ENCODE measurements at places on chromosomes 5 and 9.

DNA sequence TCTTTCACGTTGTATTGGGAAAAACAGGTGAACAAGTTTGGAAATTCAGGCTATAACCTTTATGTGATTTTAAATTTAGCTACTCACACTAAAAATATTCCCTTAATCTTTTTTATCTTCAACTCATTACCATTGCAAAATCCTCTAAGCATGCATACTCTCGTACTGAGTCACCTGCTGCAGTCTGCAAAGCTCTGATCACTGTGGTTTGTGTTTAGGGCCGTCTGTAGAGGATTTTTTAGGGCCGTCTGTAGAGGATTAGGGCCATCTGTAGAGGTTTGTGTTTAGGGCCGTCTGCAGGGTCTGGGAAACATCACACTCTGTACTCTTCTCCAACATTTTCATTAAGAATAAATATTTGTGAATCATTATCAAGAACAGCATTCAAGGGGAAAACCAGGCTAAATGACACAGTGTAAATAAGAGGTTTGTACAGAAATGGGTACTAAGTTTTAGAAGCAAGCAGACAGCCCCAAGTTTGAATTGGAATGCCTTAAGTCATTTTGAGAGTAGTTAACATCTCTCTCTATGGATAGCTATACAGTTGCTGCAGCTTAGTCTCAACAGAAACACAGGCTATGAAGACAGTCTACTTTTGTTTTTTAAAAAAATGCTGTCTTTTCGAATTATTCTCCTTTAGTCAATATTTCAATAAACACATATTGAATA is 155.0 kb upstream of the TSLP start:
- DNase-seq, result no peak

DNA sequence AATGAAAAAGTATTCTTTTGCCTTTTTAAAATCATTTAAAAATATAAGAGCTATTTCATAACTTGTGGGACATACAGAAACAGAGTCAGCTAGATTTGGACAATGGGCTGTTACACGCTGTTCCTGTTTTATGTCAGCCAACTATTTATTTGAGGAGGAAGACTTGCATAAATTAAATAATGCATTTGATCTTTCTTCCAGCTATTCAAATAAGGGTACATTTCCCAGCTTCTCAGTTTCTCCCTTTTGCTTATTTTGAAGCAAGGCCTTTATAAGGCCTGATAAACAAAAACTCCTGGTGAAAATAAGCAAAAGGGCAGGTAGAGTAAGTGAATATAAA is 6.5 kb downstream of the STOM start:
- DNase-seq, result no peak

- no peak for DNase-seq
Observed at GRCh38 chr5:159021901-159022556, 77.7 kb downstream of the EBF1 start.

DNA sequence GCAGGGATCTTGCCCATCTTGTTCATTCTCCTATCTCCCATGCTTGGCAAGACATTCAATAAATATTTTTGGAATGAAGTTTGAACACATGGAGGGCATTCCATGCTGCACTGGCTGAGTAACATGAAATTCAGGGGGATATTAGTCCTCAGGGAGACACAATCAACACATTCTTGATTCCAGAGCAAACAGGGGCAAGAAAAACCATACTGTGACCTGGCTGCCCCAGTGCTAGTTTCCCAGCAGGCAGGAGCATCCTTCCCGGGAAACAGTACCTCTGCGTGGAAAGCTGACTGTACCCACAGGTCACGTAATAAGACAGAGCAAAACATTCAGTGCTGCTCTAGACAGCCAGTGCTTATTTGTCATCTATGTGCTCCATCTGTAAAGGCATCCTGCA is 66.3 kb upstream of the SPOCK1 start:
- DNase-seq, result no peak

DNA sequence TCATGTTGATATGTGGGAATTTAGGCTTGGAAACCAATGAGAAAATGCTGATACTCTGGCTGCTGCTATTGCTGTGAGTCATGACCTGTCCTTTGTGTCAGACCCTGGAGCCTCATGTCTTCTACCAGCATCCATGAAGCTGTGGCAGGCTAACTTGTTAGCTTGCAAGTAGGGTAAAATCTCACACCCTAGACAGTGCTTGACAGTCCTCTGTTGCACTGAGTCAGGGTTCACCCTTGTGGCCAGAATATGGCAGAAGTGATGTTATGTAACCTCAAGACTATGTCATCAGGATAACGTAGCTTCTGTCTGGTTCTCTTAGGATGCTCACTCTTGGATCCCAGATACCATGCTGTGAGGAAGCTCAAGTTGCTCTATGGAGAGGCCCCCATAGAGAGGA is 110.8 kb downstream of the LHX2 start:
- DNase-seq, result no peak

DNA sequence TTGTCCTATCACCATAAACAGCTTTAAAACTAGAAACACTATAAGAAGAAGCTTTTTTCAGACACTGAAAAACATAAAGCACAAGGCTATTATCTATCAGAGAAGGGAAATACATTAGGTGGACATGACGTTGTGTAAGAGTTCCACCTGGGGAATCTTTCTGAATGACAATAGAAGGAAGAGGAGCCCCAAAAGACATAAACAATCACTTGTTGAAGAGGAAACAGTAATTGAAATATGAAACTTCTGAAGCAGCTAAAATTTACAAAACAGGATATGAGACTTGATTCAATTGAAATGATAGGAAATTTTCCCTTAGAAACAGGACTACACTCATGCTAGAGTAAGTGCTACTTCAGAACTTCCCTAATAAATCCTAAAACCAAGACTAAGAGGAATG is 933.6 kb downstream of the EFNA5 start:
- DNase-seq, result no peak

- no peak for DNase-seq
Observed at GRCh38 chr5:150603491-150603890, 37.0 kb upstream of the SYNPO start.

- no peak for DNase-seq
Observed at GRCh38 chr5:172881691-172882370, 47.8 kb downstream of the ERGIC1 start.

DNA sequence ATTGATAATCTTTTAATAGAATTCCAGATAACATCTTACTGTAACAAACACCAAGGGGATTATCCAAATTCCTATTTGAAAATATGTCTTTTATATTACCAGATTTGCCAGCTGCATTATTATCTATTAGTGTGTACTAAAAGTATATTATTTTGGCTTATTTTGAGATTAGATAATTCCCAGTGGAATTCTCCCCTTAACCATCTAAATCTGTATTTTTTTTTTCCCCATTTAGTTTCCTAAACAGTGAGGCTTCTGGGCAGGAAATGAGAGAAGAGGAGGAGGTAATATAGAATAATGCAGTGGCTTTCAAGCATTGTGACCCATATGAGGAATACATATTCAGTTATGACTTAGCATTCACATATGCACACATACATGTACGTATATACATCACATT is 53.5 kb upstream of the ABL1 start:
- DNase-seq, result no peak

GRCh38 chr9:23587433-23587832 is 238.6 kb downstream of the ELAVL2 start:
- no peak for DNase-seq

DNA sequence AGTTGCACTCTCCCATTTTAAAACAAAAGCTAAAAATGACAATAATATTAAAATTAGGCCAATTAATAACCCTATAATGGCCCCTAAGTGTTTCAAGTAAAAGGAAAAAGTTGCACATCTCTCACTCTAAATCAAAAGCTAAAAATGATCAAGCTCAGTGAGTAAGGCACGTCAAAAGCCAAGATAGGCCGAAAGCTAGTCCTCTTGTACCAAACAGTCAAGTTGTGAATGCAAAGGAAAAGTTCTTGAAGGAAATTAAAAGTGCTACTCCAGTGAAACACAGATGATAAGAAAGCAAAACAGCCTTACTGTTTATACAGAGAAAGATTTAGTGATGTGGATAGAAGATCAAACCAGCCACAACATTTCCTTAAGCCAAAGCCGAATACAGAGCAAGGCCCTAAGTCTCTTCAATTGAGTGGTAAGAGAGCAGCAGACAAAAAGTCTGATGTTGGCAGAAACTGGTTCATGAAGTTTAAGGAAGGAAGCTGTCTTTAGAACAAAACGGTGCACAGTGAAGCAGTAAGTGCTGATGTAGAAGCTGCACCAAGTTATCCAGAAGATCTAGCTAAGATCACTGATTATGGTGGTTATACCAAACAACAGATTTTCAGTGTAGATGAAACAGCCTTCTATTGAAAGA is 144.1 kb upstream of the ACOT12 start:
- no peak for DNase-seq

DNA sequence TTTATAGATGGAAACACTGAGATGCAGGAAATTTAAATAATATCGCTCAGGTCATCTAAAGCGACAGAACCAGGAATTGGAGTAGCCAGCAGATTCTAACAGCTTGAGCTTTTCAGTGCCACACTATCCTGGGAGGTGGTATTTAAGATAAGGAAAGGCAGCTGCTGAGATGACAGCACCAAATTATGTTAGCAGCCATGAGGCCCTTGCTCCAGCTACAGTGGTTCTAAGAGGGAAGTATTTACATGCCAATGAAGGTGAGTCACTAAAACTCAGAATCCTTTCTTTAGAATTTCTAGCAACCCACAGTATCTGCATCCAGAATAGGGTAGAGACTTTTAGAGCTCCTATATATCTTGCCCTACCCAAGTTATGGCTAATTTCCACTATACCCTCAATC is 127.0 kb upstream of the VLDLR start:
- no peak for DNase-seq

- DNase-seq, result no peak
Observed at GRCh38 chr5:151469992-151470391, 22.6 kb downstream of the SLC36A1 start.

- DNase-seq, result no peak
Observed at GRCh38 chr9:123772967-123773366, 157.0 kb downstream of the DENND1A start.

DNA sequence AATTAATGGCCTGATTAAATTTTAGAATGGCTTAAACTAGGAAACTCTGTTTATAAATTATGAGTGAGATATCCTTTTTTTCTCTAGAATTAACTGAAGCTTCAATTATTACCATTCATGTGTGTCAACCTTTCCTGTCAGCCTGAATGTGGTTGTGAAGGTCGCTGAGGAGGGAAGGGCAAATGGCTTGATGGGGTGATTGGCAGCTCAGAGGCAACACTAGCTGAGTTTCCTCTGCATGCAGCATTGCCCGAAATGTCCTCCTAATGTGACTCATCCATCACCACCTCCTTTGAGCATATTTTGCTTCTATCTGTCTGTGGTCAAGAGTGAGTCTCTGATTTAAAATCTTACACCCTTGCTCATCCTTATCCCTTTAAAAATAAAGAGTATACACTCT is 281.9 kb downstream of the TENT4A start:
- no peak for DNase-seq

Measured in T47D (cell line).